ENCODE measurements at places on chromosomes 13 and 19. TPM values are rescaled to one million over a fixed set of nuclear protein-coding genes. Genes with fewer than 3 reads are reported as not detected.

Gene DOCK6
- total RNA-seq = 50.0 TPM

Gene LGALS14
- total RNA-seq = not detected

- no peak for DNase-seq
Measured at GRCh38 chr19:42290136-42290522, 11.8 kb upstream of the PRR19 start.

DNA sequence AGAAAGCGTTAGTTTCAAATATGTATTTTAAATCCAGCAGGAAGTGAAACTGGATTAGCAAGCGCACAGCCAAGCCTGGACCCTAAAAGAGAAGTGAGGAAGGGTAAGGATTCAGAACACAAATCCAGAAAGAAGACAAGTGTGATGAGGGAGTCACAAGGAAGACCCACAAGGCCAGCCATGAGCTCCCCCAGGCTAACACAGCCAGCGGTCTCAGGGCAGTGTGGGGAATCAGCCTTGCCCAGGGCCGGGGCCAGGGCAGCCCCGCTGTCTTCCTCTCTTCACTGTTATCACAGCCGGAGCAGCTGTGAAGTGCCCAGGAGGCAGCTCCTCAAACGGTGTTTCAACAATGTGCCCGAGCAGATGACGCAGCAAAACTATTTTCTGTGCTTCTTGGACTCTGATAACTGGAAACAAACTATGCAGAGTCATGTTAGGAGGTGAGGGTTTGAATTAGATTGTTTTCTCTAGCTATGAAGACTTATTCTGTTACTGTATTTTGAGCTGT is 12.2 kb upstream of the CDC16 start:
- no peak for DNase-seq
